ENCODE measurements at places on chromosomes 3 and 15. TPM values are rescaled to one million over a fixed set of nuclear protein-coding genes. Genes with fewer than 3 reads are reported as not detected.

DNA sequence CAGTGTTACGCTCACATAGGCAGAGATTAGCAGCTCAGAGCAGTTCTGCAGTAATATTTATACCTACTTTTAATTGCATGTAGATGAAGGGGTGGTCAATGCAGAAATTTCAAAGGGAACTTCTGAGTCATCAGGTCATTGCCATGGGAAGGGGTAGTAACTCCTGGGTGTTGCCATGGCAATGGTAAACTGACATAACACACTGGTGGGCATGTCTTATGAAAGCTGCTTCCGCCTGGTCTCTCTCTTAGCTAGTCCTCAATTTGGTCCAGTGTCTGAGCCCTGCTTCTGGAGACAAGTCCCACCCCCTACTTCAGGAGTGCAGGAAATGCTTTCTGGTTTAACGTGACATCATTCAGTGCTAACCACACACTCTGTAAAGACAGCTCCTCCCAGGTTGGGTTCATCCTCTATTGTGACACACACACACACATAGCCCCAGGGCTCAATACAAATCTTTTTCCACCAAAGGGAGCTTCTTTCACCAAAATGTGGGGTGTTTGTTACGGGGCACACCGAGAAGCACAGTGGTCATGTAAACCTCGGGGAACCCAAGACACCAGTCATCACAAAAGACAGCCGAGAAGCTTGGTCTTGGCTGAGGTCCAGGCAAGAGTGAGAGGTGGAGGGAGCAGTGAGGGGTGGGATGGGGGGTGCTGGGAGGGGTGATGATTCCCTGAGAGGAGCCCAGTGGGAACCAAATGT lies 74.5 kb downstream of the TLE3 start:
- DNase-seq, result no peak

GRCh38 chr15:64894395-64895056 lies 17.2 kb upstream of the ANKDD1A start:
- DNase-seq, result no peak

GRCh38 chr3:11522953-11523571 lies 120.7 kb downstream of the VGLL4 start:
- no peak for DNase-seq

DNA sequence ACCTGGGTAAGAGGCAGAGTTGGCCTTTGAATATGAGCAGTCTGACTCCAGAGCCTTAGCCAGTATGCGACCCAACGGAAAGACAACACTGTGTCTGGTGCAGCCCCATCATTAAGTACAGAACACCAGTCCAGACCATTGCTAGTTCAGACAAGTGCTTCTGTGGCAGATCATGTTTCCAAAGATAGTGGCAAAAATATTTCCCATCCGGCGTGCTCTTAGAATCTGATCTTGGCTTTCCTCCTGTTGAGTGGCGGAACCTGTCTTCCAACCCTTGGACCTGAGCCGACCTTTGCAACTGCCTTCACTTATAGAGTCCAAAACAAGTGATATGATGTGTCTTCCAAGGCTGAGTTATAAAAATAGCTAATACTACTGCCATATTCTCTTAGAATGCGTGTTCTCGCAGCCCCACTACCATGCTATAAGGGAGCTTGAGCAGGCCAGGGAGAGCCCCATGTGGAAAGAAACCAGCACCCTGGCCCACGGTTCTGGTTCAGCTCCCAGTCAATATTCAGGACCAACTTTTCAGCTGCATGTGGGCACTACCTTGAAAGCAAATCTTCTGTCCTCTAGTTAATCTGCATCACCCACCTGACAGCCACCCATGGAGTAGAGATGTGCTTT lies 322.4 kb upstream of the SLCO3A1 start:
- no peak for DNase-seq

DNA sequence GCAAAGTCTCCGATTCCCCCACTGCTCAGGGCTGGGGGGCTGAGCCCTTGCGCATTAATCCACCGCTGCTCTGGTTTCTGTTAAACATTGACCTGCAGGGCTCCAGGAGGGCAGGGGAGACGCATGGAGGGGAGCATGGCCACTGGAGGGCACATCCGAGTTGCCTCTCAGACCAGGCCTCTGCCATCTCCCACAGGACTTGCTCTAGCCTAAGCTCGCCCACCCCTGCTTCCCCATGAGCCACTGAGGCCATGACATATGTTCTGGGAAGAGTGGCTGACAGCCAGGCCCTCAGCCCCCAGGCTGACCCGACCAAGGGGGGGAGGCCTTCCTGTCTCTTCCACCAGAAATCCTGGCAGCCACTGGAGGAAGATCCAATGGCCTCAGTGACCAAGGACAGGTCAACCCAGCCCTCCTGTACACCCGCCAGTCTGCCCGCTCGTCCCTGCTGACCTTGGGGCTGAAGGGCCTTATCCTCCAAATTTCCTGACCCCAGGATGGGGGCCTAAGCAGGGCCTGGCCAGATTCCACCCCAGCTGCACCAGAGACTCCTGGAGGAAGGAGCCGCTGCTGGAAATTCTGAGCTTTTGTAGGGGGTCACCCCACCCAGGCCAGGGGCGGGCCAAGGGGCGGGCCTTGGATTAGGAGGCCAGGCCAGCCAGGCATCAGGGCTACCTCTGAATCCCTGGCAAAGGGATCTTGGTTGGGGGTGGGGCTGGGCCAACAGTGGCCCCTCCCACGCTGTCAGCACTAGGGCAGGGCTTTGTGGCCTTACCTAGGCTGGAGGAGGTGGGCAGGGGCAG lies at the start of gene HYAL1:
HYAL1 (minus strand) TSS at position 562 of the 803 bp plus-strand sequence. CDS start 618 bp downstream, outside the sequence.
- no peak for DNase-seq

GRCh38 chr3:171121801-171122200 lies 95.3 kb upstream of the SLC2A2 start:
- DNase-seq, result no peak

DNA sequence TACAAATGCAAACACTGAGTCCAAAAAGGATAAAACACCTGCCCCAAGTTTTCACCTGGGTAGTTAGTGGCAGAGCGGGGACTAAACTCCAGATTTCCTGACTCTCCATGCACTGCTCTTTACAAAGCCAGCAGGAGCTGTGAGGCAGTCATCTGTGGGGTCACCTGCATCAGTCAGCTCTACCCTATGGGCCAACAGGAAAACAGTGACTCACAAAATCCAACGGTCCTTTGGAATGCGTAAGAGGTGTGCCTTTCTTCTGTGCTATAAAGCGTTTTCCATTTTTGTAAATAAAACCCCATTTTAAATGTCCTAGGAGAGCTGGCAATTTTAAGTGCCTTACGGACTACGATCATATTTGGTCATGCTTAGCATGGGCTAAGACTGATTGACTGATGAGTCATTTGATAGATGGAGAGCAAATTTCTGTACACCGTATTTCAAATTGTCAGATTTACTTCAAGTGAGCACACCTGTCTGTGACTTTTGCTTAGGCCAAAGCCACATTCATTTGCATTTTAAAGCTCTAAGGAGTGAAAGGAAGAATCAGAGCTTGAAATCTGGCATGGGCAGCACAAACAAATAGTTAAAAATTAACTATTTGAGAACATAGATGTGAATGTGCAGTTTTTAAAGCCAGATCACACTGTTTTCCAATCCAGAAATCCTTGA lies 4.4 kb upstream of the COL8A1 start:
- DNase-seq, result no peak

DNA sequence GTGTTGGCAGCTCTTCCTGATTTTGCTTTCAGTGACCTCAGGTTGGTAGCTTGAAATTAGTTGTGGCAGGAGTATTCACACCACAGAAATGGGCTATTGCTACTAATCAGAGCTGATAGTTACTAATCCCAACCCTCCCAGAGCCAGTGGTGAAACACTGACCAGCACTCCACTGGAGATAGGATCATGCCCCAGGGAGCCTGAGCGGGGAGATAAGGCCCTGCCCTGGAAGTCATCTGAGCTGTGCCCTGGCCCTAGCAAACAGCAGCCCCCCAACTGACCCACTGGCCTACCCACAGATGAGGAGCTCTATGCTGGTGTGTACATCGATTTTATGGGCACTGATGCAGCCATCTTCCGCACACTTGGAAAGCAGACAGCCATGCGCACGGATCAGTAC lies 9.4 kb upstream of the GNAT1 start:
- no peak for DNase-seq

GRCh38 chr3:12471241-12471640 lies 13.0 kb upstream of the TSEN2 start:
- DNase-seq, result no peak

DNA sequence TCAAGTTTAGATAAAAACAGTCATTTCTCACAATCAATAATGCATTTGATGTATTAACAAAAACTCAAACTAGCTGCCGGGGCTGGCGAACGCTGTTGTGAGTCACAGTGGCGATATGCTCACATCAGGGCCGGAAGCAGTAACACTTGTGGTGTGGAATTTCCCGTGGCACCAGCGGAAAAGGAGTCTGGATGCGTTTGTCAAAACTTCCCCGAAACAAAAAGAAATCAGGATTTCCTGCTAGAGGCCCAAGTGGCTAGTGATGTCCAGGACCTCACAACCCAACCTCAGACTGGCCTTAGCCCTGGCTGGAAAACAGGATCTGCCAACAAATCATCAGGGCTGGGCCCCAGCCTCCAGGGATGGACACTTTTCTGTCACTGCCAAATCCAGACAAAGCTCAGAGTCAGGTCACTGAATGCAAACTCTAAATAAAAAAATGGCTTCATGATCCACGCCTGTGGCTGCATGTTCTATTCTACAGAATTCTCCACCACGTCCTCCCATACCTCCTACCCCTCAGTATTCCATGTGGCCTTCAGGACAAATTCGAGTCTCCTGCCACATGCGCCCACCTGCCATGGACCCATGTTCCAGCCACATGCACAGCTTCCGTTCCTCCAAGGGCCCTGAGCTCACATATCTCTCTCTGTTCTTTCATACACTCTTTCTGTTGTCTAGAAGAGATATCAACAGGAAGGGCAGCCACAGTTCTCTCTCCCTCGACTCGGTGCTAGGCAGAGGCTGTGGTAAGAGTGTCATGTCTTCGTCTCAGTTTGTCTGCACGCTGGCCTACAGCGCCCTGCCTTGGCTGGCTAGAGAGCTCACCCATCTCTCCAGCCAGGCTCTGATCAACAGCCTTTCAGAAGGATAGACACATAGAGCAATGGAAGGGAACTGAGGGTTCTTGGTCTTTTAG lies 35.4 kb downstream of the EHD4 start:
- DNase-seq, result no peak

- DNase-seq, result no peak
Measured at GRCh38 chr3:23916152-23916885, 471 bp downstream of the NKIRAS1 start.

- peak; percentile 5 for DNase-seq
Measured at GRCh38 chr3:17233398-17233800, 348.6 kb downstream of the PLCL2 start.

DNA sequence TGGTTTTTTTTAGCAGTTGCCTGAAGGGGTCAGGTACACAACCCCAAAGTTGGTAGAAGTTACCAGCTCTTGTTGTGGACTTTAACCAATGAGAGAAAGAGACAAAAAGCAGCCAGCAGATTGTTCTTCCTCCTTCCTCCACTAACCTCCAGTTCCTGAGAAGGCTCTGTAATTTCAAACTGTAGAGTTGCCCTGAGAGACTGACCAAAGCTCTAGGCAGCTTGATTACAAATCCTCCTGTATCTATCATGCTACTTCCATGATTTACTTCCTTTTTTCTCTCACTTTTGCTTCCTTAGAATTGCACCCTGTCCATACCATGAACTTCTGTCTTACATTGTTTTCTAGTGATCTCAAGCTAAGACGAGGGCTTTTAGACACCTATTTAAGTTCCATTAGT lies 29.2 kb downstream of the NSUN3 start:
- no peak for DNase-seq

GRCh38 chr3:147655236-147655635 lies 246.1 kb downstream of the ZIC1 start:
- no peak for DNase-seq

- no peak for DNase-seq
Measured at GRCh38 chr15:63948971-63949370, 97.3 kb downstream of the DAPK2 start.

DNA sequence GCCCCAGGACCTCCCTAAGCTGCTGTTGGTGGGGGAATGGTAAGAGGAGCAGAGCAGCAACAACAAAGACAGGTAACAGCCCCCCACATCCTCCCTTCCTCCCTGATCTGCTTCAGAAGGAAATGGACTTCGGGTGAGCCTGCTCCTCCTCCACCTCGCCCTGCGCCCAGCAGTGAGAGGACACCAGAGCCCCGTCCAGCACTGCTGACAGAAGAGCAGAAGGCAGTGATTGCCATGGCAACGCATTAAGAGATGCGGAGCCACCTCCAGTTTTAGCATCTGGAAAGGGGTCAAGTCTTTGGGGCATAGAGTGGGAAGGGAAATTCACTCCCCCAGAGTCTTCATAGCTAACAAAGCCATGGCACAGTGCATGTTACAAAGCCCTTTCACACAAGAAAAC lies 77.6 kb upstream of the HRH1 start:
- no peak for DNase-seq

DNA sequence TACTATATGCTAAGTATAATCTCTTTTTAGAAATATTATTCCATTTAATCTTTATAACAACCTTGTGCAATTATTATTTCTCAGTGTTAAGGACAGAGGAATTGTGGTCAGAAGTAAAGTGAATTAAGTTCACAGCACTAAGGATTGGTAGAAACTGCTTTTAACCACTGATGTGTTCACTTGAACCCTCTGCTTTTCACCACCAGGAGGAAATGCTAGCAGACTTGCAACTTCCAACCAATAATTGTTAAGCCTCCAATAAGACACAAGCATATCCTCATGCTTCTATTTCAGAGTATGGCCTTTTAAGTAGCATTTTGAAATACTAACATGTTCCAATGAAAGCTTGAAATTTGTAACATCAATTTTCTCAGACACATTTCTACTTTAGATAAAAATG lies 527.4 kb downstream of the SI start:
- DNase-seq, result no peak

DNA sequence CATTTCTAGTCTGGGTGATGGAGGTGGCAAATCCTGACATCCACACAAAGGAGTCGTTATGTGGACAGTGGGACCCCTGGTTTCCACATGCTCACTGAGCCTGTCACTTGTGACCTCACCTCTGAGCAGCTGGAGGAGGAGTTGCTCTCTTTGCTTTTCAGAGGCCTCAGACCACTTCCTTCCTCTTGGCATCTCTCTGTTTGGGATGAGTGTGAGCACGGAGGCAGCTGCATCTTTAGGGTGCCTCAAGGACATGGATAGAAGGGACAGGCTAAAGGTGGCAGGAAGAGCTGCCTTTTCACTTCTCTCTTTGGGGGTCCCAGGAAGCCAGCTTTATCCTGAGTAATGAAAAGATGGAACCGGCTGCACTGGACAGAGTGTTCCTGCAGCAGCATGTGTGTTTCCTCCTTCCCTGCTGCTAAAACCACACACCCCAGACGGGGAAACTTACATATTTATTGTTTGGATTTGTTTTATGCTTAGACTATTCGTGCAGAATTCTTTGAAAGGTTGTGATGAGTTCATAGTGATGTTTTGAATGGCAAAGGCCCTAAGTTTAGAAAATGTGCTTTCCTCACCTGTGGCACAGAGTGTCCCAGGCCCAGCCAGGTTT lies 31.8 kb downstream of the GPR171 start:
- no peak for DNase-seq

The MINDY4B gene
- under 0.01 TPM for total RNA-seq

The KBTBD8 gene
- total RNA-seq, result 19.2 TPM

The ANKDD1A gene
- 13.9 TPM for total RNA-seq

The NOX5 gene
- under 0.01 TPM for total RNA-seq

The P2RY13 gene
- 1.6 TPM for total RNA-seq

The FMN1 gene
- 1.2 TPM for total RNA-seq

The GOLGA8T gene
- not detected for total RNA-seq

The CHCHD4 gene
- 8.6 TPM for total RNA-seq

The DPPA2 gene
- not detected for total RNA-seq

The AADAC gene
- not detected for total RNA-seq

The HTR3E gene
- not detected for total RNA-seq

The CISH gene
- total RNA-seq, result 0.41 TPM

The CD200R1 gene
- 0.82 TPM for total RNA-seq
